ENCODE measurements at places on chromosomes 11 and 22. TPM values are rescaled to one million over a fixed set of nuclear protein-coding genes. Genes with fewer than 3 reads are reported as not detected.

- DNase-seq, result no peak
Measured at GRCh38 chr11:15750535-15751308, 605.6 kb downstream of the SOX6 start.

The ALDH3B1 gene
- total RNA-seq, result not detected

The NXPE4 gene
- total RNA-seq, result not detected

- no peak for DNase-seq
Measured at GRCh38 chr22:46377525-46378425, 42.3 kb downstream of the TRMU start.

The NUDT8 gene
- 22.2 TPM for total RNA-seq

DNA sequence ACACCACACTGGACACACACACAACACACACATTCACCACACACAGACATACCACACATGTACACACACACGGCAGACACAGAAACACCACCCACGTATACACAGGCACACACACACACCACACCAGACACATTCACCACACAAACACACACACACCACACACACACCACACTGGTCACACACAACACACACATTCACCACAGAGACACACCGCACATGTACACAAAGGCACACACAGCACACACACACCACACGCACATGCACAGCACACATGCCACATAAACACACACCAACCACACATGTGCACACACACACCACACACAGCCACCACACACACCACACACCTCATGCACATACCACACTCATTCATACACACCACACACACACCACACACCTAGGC is 84.2 kb upstream of the PRR5 start:
- no peak for DNase-seq

The NTM gene
- total RNA-seq, result not detected

DNA sequence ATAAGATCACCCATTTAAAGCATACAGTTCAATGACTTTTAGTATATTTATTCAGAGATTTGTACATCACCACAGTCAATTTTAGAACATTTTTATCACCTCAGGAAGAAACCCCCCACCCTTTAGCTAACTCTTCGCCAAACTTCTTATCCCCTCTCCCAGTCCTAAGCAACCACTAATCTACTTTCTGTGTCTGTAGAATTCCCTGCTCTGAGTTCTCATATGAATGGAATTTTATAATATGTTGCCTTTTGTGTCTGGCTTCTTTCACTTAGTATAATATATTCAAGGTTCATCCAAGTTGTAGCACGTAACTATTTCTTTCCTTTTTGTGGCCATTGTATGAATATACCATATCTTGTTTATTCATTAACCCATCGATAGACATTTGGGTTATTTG is 3.6 kb downstream of the ANKRD13D start:
- DNase-seq, result no peak

DNA sequence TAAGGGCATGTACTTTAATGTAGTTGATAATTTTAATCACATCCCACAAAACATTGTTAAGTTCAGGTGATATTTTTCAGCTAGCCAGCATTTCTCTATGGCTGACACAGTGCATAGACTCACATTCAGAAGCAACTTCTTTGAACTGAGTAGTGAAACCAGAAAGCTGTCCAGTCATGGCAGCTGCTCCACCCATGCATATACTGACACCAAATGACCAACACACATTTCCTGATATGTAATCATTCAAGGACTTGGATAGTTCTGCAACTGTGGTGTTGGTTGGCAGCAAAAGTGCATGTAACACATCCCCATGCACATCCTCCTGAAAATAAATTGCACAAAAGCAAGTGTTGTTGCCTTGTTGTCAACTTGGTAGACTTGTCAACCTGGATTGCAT is 39.7 kb downstream of the CALCA start:
- DNase-seq, result no peak

GRCh38 chr11:11250470-11250869 is 102.6 kb downstream of the CSNK2A3 start:
- no peak for DNase-seq

DNA sequence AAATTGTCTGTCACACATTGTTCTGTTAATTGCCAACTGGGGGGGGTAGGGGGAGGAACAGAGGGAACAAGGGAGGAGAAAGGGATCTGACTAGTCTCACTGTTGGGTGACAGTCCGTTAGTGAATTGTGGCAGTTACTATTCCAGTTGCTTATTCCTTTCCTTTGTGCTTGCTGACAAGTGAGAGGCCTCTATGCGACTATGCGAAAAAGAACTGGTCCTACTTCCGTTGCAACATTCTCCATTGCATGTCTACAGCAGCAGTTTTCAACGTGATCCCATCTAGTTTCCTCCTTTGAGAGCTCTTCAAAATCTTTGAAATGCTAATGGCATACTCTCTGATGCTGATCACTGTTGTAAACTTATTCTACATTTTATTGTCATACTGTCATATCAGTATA is 672.2 kb downstream of the LRRC4C start:
- DNase-seq, result no peak

- no peak for DNase-seq
Measured at GRCh38 chr11:87908086-87908485, 267.2 kb downstream of the RAB38 start.

DNA sequence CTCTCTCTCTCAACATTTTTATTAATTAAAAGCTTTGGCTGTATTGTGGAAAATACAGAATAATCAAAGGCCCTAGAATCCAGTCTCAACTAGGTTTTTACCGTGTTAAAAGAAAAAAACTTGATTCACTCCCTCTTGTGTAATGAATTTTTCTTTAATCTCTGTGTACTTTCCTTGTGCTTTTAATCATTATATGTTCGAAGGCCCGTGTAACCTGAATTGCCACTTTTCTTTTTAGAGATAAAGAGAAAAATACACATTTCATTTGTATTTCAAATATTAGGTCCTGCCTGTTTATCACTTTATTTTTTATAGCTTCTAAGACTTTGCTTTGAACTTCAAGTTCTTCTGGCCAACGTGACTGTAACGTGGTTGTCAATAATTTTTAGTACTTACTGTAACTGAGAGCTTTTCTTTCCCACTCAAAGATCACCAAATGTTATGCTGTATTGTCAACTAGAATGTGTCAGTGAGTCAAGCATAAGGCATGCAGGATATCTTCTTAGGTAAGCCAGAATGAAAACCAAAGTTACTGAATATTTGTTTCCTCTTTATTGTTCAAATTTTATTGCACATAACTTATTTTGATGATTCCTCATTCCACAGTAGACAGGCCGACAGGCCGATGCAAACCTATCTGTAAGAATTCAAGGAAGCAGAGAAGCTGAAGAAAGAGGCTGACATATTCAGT is 23.3 kb upstream of the FAR1 start:
- DNase-seq, result no peak

The OR51E2 gene
- not detected for total RNA-seq

- DNase-seq, result no peak
Measured at GRCh38 chr11:65945430-65945911, at the start of gene TSGA10IP. TSGA10IP (plus strand) TSS chr11:65945480; CDS start chr11:65945676, 196 bp downstream.

- peak; percentile 75 for DNase-seq
Measured at GRCh38 chr22:46250783-46251125, 661 bp upstream of the CDPF1 start.

The MS4A6E gene
- total RNA-seq, result not detected

GRCh38 chr11:86292912-86293616 is 9.0 kb upstream of the HIKESHI start:
- peak; percentile 77 for DNase-seq

The SAA2 gene
- not detected for total RNA-seq

DNA sequence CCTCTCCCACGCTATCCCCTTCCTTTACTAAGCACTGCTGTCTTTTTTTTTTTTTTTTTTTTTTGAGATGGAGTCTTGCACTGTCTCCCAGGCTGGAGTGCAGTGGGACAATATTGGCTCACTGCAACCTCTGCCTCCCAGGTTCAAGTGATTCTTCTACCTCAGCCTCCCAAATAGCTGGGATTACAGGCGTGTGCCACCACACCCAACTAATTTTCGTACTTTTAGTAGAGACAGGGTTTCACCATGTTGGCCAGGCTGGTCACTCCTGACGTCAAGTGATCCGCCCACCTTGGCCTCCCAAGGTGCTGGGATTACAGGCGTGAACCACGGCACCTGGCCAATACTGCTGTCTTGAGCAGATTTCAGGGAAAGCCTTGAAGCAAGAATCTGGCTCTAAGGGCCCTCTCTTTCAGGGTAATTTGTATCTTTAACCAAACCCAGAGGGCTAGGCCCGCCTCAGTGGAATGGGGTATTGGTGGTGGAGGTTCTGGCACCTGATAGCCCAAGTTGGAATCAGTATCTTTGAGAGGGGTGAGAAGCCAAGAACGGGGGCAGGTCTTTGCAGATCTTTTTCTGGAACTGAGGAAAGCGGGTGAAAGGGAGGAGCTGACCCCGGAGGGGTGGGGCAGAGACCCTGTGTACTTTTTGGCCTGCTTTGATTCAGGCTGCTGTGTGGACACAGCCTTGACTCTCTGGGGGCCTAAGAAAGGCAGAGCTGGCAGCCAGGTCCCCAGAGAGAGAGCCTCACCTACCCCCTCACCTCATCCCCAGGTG is 37.0 kb downstream of the TRIOBP start:
- DNase-seq, result no peak

The SLC1A2 gene
- not detected for total RNA-seq

The KRTAP5-7 gene
- not detected for total RNA-seq

- peak; percentile 85 for DNase-seq
Measured at GRCh38 chr22:21712751-21713427, 22.7 kb downstream of the YPEL1 start.

- DNase-seq, result no peak
Measured at GRCh38 chr22:43217285-43218030, 30.5 kb upstream of the TTLL12 start.

DNA sequence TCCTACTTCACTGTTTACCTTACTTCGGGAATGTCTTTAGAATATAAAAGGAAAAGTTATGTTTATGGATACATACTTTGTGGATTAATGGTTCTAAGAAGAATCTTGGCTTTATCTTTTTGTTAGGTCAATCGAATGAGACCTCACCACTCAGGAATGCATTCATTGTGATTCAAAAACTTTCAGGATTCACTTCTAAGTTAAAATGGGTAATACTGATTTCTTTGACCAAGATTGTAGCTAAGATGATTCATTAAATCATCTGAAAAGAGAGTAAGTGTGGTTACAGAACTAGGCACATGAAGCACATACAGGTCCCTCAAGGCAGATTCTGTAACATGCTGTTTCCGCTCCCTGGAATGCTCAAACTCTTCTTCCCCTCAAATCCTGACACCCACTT is 716.4 kb downstream of the KCNA4 start:
- DNase-seq, result no peak

DNA sequence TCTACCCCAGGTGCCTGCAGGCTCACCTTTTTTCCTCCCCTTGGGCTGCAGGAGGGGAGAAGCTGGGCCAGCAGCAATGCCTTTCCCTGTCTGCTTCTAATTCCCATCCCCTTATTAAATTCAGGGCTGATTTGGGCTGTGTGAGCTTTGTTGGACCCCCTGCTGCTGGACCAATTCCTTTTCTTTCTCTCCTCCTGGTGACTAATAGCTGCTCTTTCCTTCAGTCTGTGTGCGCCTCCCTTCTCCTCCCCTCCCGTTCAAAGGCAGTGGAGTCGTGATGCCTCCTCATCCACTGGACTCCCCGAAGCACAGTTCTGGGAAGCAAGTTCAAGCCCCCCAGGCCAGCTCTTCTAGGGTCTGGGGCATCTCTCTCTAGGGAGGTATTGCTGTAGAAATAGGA is 567.9 kb upstream of the CADM1 start:
- DNase-seq, result no peak

- DNase-seq, result no peak
Measured at GRCh38 chr11:102551169-102551781, 20.7 kb upstream of the MMP7 start.

DNA sequence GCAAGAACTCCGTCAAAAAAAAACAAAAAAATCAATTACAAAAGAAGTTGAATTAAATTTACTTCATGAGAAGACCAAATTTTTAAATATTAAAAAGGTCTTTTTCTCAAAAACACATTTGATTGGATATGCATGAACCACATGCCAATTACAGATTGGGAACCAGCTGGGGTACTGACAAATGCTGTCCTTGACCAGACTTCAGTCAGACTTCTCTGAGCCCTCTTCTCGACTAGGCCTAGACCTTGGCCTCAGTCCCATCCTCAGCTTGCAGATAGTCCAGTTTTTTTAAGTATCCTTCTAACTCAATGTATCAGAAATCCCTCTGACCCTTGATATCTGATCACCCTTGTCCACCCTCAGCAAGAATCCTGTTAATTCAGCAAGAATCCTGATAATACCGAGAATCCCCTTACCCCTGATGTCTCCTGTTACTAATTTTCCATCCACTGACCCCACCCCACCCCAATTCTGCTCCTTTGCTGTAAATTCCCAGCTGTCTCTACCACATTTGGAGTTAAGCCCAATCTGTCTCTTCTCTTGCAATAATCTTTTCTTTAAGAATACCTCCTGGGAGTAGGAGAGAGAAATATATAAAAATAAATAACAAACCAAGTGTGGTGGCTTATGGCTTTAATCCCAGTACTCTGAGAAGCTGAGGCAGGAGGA is 30.9 kb downstream of the OR4D9 start:
- no peak for DNase-seq

DNA sequence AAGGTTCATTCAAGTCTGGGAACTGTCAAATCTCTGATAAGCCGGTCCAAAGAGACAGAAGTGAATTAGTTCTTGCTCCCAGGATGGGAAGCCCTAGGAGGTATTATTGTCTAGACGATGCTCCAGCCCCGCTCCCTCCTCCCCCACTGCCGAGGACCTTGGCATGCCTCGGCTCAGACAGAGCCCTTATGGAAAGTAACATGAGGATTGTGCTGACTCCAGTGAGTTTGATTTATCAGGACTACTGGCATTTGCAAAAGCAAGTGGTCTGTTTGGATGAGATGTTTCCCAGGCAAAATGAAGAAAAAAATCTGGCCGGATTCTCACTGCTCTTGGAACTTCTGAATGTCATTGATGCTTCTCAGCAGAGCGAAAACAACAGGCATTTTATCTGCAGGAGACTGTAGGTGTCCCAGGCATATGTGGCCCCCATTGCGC is 341.0 kb downstream of the ETS1 start:
- no peak for DNase-seq

- no peak for DNase-seq
Measured at GRCh38 chr11:82539669-82540068, 194.0 kb downstream of the FAM181B start.

DNA sequence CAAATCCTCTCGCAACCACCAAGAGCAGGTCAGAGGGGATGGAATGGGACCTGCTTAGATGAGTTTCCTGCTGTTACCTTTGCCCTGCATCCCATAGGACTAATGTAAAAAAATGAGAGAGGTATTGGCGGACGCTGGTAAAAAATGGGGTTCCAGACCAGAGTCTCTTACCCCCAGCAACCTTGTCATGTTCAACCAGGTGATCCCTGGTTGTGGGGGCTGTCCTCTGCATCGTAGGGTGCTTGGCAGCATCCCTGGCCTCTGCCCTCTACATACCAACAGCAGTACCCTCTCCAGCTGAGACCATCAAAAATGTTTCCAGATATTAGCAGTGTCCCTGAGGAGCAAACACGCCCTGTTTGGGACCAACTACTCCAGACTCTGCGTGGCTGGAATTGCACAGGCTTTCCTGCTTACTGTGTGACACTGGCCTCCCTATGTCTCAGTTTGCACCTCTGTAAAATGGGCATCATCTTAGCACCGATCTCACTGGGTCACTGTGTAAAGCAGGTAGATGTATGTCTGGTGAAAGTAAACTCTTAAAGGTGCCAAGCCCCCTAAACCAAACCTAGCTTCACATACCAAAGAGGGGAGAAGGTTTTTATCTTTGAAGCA is 1.5 kb downstream of the APOL6 start:
- DNase-seq, result no peak

- no peak for DNase-seq
Measured at GRCh38 chr11:128553662-128554362, 33.5 kb downstream of the ETS1 start.

- DNase-seq, result no peak
Measured at GRCh38 chr11:78449866-78450265, 32.2 kb upstream of the GAB2 start.

The ME3 gene
- 12.9 TPM for total RNA-seq

- peak; percentile 72 for DNase-seq
Measured at GRCh38 chr22:39317084-39317774, 2.2 kb downstream of the RPL3 start.

All from activated CD4-positive, alpha-beta T cell treated with anti-CD3 and anti-CD28 coated beads, Interleukin-2, amount 10 ng/mL, durations not matched to agents 24 days and 14 days (primary cell).